Common myeloid progenitor, CD34-positive (primary cell): ENCODE measurements at places on chromosomes 6 and 20.

GRCh38 chr6:13978102-13978640 is 53.4 kb downstream of the RNF182 start:
- DNase-seq = no peak

DNA sequence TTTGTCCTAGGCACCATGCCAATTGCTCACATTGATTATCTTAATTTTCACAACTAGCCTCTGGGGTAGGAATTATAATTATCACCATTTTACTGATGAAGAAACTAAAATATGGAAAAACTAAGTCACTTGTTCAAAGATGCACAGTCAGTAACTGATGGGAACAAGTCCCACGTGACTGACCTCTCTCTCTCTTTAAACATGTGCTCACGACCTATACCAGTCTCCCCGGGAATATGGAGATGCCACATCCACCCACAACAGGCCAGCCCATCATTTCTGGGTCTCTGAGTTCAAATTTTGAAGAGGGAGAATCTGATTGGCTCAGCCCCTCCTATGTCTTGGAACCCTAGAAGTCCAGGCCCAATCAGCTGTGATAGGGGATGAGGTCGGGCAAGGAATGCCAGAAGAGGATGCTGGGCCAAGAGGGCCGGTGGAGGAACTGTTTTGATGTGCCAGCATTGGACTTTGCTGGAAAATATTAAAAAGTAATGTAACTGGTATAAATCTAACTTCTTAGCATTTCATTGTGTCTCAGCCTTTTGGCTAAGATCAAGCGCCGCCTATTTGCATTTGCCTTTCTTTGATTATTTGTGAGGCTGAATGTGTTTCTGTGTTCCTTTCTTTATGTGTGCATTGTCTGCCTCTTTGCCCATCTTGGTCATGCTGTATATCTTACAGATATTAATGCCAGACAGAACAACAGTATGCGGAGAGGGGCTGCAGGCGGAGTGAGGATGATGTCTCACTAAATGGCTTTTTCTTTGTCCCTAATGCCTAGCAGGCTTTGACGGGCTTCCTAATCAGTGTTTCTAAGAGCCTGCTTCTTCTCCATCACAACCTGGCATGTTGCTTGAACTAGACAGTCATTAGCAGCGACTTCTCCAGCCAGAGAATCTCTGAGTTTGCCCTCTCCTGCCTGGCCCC is 126.6 kb downstream of the VEGFA start:
- DNase-seq = no peak

DNA sequence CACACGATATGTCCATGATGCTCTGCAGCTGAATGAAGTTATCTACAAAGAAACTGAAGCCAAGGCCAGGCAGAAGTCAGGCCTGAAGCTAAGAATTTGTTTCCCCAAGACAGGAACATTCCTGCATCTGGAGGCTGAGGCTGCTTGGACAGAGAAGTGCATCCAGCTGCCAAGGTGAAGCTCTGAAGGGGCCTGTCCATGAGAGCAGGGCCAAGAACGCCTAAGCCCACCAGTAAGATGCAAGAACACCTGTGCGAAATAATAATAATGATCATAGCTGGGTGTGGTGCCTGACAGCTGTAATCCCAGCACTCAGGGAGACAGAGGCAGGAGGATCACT is 37.7 kb upstream of the B4GALT5 start:
- DNase-seq = no peak

- no peak for DNase-seq
Measured at GRCh38 chr6:9292975-9293374, 857.6 kb upstream of the SLC35B3 start.

GRCh38 chr6:3849681-3850450 is 693 bp downstream of the FAM50B start:
- DNase-seq = no peak

DNA sequence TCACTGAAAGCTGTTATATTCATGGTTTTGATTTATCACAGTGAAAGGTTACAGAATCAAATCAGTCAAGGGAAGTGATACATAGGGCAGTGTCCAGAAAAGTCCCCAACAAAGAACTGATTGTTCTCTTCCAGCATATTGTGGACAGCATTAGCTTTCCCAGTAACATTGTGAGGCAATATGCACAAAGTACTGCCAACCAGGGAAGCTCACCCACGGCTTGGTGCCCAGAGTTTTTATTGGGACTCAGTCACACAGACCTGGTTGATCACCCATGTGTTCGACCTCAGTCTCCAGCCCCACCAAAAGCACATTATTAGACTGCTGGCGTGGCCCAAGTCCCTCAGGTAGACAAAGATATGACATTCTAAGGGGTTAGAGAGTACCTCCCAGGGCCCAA is 76.0 kb downstream of the LCA5 start:
- DNase-seq = no peak

DNA sequence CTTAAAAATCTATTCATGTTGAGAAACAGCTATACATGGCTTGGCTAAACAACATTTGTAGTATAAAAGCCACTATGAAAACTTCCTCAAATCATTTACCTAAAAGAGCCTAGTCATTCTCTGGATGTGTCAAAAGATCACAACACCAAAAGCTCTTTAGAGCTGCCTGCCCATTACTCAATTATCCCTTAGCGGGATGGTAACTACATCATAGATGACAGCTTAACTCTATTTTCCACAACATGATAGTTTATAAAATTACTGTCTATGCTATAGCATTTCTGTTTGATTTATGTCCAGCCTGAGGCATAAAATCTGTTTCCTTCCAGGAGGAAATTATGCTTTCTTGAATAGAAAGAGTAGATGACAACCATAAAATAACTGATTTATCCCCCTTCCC is 777.6 kb upstream of the HS3ST5 start:
- no peak for DNase-seq

GRCh38 chr6:100126790-100127484 is 132.9 kb upstream of the MCHR2 start:
- DNase-seq = no peak

DNA sequence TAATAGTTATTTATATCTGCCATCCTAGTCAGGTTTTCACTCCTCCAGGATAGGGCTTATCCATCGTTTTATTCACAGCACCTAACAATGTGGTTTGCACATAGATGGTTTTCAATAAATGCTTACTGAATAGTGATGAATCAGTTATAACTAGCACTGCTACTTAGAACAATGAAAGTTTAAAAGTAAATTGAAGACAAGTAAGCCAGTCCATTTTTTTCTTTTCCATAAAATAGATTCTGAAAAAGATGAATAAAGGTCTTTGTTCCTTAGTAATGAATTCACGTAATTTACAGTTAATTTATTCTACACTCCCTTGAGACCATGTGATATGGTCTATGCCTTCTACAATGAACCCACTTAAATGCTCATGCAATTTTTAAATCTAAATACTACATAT is 212.5 kb downstream of the RNGTT start:
- DNase-seq = no peak
